Kidney tubule cell (primary cell): ENCODE measurements at places on chromosomes 6 and 20.

GRCh38 chr6:3697609-3698008 lies 53.9 kb downstream of the PXDC1 start:
- peak; percentile 27 for DNase-seq

GRCh38 chr6:79466207-79466834 lies 70.9 kb downstream of the LCA5 start:
- DNase-seq, result peak; percentile 31

DNA sequence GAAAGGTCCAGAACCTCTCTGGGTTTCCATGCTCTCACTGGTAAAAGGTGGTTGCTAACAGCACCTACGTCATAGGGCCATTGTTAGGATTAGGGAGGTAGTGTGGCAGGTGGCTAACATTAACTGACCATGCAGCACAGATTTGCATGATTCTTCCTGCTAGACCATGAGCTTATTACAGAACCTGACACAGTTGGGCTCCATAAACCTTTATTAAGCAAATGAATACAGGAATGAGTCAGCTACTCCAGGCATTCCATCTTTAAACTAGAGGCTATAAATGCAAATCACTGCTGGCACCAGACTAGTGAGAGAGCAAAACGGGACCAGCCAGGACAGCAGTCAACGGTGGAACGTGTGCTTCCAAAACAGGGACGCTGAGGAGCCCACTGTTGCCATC lies 440.1 kb downstream of the PTPRT start:
- DNase-seq, result peak; percentile 36

GRCh38 chr6:109456111-109456583 lies 575 bp upstream of the MICAL1 start:
- no peak for DNase-seq

DNA sequence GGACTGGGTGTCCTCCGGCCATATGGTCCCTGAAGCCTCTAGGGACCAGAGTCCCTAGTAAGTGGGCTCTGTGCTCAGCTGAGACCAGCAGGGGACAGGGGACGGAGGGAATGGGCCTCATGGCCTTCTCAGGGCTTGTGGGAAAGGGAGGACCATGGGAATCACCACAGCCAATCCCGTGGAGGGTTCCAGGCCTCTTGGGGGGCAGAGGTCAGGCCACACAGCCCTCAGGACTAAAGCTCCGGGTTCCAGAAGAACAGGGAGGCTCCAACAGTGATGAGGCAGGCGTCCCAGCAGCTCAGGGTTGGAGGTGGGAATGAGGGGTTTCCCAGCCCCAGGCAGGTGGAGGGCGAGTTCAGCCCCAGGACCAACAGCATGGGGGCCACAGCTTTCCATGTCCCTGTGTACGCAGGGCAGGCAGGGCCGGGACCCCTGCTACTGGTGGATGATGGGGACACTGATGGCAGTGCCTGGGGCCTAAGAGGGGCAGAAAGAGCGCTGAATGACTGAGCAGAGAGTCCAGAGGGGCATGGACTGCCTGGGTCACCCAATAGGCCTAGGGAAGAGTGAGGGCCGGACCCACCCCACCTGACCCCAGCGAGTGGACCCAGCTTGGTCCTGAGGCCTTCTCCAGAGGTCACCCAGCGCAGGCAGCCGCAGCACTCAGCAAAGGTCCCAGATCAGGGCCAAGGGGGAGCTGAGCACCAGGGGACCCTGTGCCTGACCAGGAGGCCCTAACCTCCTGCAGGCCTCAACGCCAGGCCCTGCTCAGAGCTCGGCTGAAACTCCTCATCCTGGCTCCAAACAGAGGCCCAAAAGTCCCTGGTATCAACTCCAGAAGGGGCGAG lies 8.8 kb downstream of the MYL9 start:
- DNase-seq, result no peak

DNA sequence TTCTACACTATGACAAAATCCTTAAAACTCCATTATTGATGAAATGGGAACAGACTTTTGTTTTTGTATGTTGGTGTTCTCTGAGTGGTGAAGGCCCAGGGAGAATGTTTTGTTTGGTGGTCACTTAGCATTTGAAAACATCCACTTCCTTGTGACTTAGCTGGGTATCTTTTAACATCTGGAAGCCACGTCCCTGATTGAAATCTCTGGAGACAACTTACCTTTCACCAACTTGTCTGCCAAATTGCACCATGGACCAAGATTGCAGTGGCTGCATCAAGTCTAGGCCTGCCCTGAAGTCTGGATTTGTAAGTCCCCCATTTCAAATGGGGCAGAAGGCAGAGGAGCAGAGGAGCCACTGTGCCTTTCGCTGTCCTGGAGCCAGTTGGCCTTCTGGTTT lies 534 bp upstream of the EFCAB8 start:
- DNase-seq, result no peak

DNA sequence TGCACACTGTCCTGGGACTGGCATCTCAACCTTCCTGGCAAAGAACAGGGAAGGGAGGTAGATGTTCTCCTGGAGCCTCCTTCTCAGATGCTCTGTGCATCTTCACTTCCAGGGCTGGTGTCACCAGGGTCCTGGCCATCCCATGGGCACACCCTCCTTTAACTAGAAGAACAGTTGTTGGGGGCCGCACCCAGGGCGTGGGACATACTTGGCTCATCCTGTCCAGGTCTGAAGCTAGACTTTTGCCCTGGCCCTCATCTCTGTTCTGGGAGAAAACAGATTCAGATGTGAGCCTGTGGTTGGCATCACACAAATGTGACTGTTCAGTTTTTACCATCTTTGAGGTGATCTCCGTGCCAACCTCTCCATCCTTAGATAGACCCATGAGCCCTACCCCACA lies 41.6 kb downstream of the FOXC1 start:
- DNase-seq, result no peak

GRCh38 chr6:118746825-118747174 lies 95.4 kb upstream of the CEP85L start:
- no peak for DNase-seq

GRCh38 chr6:6823568-6824224 lies 235.2 kb downstream of the LY86 start:
- DNase-seq, result peak; percentile 36

- DNase-seq, result no peak
These were observed 166.0 kb downstream of the PREX1 start for GRCh38 chr20:48661575-48662455.

DNA sequence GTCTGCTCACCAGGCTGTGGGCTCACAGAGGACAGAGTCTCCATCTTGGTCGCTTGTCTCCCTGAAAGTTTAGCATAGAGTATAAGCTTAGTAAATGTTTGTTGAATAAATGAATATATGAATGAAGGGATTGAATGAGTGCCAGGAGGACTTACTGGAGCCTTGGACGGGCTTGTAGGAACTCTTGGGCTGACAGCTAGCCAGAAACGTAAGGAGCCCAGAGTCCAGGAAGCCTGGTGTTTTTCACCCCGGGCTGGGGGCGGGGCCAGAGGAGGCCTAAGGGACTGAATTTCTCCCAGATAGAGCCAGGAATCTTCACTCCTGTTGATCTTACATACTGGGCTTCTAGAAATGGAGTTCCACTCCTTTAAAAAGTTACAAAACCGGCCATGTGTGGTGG lies 68.5 kb upstream of the SRSF6 start:
- DNase-seq, result no peak

- peak; percentile 12 for DNase-seq
These were observed 56.7 kb downstream of the APCDD1L start for GRCh38 chr20:58458342-58459057.

DNA sequence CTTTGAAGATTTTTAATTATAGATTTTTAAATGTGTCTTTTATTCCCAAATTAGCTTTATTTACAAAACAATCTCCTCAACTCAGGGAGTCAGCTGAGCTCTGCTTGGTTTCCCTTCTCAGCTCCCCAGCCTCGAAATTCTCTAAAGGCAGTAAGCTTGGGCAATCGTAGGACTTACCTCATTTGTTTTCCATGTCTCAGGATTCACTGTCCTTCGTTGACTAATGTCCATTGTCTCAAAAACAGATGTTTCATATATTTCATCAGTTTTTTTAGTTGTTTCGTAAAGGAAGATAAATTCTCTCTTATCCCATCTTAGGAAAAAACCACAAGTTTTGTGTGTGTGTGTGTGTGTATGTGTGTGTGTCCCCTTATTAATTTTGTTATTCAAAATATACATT lies 102.2 kb upstream of the ADGRF1 start:
- DNase-seq, result no peak

DNA sequence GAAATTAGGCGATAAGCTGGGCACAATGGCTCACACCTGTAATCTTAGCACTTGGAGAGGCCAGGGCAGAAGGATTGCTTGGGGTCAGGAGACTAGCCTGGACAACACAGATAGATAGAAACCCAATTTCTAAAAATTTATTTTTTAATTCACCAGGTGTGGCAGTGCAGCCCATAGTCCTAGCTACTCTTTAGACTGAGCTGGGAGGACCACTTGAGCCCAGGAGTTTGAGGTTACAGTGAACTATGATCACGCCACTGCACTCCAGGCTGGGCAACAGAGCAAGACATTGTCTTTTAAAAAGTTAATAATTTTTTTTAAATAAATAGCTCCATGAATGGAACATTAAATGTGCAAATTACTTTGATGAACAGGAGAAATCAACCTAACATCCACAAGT lies 8.2 kb downstream of the ZNF318 start:
- DNase-seq, result no peak

DNA sequence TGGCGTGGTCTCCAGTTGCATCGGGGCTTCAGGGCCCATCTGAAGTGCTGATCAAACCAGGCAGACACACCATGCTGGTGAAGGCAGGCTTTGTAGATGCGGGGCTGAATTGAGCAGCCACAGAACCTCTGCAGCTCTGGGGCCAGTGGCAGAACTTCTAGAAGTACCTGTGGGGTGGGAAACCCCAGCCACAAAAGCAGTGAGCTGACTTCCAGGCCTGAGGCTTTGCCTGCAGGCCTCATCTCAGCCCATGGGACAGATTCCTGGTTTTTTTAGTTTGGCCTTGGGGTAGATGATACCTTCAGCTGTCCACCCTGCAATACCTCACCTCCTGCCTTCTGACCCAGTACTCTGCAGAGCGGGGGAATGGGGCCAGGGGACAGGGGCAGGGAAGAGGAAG lies 14.1 kb downstream of the C20orf173 start:
- DNase-seq, result no peak

GRCh38 chr20:227439-228105 lies 514 bp downstream of the DEFB129 start:
- DNase-seq, result no peak

DNA sequence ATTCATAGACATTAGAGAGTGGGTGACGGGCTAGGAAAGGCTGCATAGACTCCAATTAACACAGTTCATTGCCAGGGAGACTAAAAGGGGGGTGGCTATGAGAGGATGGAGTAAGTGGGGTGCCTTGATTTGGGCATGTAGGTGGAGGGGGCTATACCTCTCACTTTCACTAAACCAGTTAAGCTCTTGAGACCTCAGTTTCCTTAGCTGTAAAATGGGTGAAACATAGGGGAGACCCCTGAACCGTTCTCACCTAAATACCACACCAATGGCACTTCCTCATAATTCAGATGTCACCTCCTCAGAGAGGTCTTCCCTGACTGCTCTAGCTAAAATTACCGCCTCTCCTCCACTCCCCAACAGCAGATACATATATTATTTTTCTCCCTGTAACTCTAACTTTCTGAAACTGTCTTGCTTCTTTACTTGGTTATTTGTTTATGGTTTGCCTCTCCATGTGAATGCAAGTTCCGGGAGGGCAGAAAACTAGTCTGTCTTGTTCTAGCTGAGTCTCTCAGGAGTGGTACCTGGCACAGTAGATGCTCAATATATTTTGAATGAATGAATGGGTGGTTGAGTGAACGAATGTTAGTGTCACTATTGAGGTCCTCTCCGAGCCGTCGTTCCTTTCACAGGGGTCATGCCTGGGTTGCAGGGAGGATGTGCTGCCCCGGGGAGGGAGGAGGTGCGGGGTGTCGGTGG lies 615 bp upstream of the EYA2 start:
- no peak for DNase-seq

GRCh38 chr20:62604796-62605195 lies 37.5 kb upstream of the SLCO4A1 start:
- no peak for DNase-seq

DNA sequence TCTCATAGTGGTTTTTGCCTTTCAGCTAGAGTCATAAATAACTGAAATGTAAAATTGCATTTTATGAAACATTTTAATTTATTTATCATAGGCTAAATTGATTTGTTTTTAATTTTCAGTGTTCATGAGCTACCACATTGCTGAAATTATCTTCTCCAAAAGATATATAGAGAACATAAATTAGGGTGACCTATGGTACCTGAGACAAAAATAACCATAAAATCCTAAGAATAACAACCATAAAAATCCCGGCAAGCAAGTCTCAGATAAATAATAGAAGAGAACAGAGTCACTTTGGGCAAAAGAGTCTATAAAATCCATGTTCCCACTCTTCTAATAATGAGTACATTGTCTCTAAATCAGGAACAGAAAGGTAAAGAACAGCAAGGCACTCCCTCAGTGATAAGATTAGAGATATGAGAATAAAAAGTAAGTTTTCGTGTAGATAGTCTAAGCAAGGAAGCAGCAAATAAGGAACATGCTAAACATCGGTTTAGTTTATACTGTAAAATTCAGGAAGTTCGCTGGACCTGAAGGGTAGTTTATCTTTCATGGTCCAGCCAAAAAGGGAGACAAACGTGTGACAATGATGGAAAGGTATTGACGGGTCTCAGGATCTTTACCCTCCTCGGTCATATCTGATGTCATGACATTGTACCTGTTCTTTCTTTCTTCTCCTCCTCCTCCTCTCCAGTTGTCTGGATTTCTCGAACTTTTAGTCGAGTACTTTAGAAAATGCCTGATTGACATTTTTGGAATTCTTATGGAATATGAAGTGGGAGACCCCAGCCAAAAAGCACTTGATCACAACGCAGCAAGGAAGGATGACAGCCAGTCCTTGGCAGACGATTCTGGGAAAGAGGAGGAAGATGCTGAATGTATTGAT lies 117.6 kb downstream of the TMEM242 start:
- no peak for DNase-seq

DNA sequence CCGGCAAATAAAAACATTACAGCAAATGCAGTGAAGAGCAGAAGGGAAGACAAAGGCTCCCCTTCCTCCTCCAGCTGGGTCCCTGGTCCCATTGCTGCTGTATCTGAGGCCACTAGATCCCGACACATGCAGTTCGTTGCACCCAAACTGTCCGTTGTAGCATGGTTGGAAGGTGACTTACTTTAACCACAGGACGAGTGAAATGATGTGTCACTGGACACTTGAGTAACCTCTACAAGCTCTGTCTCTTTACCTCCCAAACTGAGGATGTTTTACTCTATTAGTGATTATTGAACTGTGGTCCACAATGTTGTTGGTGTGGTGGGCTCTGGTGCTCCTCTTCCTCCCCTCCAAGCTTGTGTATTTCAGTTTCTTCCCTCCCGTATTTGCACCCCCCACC lies 46.2 kb upstream of the ARMH2 start:
- peak; percentile 46 for DNase-seq

DNA sequence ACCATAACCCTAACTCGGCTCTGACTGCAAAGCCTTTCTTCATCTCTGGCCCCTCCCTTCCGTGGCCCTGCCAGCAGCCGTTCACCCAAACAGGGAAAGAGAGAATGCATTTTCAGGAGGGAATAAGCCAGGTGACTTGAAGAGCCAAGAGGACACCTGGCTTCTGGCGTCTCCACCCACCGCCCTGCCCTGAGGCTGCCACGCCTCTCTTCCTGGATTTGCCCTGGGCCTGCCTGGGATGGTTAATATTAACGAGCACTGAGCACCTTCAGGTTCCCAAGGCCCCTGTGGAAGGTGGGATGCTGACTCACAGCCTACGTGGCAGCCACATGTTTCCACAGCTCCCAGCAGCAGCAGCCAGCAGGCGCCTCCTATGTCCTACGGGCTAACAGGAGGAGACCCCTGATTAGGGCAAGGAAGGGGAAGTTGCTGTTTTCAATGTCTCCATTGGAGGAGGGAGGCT lies 138.0 kb upstream of the RREB1 start:
- DNase-seq, result peak; percentile 95
